ENCODE measurements at places on chromosomes 2 and 18.
A peak's percentile ranks its signal among the peaks of the same experiment; 100 is the strongest.

DNA sequence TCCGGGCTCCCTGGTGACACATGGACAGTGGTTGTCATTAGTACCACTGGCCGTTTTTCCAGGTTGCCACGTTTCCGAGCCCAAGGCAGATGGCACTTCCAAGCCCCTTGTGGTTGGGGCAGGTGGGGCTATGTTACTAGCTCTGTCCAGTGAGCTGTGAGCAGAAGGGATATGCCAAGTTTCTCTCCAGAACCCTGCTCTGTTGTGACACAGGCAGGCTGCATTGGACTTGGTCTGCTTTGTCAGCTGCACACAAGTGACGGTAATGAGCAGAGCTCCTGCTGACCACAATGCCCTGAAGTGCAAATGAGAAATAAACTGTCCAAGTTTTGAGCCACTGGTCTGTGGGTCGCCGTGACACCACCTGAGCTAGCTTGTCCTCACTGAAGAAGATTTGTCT lies 118.8 kb downstream of the GYPC start:
- DNase-seq, result no peak

GRCh38 chr18:77006305-77007175 lies 126.0 kb downstream of the MBP start:
- DNase-seq, result no peak

DNA sequence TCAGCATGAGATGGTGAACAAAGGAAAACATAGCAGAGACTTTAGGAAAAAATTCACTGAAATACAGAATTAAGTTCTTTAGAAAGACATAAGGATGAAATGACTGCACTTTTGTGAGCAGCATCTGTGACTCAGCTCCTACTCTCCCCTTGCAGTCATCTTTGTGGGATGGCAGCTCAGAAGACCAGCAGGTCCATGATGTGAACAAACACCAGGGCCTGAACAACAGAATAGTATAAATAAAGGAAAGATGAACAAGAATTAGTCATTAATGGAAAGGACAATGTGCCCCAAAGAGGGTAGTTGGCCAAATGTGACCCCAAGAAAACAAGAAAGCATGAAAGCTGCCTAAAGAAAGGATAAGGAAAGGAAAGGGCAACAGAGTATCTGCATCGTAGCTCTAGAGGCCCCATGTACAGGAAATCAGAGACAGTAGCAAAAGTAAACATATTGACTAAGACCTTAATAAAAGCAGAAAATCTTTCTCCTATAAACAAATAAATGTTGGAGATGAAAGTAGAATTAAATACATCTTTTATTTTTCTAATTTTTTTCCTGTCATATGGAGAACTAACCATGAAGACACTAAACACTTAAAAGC lies 318.0 kb downstream of the ZEB2 start:
- no peak for DNase-seq

GRCh38 chr18:73232933-73233332 lies 365.1 kb upstream of the NETO1 start:
- DNase-seq, result no peak

GRCh38 chr2:126220331-126220730 lies 435.6 kb upstream of the GYPC start:
- DNase-seq, result no peak

- DNase-seq, result no peak
Observed at GRCh38 chr2:100262046-100262445, 60.3 kb downstream of the LONRF2 start.

GRCh38 chr2:101464841-101465240 lies 10.1 kb downstream of the RFX8 start:
- peak; percentile 44 for DNase-seq

- no peak for DNase-seq
Observed at GRCh38 chr2:121880283-121880682, 124.8 kb downstream of the TSN start.

GRCh38 chr2:193966590-193966989 lies 1690.4 kb upstream of the SLC39A10 start:
- DNase-seq, result no peak

- no peak for DNase-seq
Observed at GRCh38 chr2:44951714-44952113, 10.2 kb downstream of the SIX3 start.

DNA sequence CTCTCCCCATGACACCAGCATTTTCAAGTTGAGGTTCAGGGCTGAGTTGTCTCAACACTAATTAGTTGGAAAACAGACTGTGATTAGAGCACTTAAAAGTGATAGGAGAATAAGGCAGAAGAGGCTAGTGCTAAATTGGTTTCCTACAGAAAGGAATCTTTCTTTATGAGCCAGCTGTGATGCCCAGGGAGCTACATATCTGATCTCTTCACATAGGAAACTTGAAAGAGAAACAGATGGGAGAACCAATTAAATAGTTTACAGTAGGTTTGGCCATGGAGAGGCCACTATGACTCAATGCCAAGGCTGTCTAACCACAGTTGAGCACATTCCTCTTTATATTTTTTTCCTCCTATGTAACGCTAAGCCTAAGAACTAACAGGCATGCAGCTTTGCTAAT lies 418.3 kb upstream of the CYRIA start:
- DNase-seq, result no peak

DNA sequence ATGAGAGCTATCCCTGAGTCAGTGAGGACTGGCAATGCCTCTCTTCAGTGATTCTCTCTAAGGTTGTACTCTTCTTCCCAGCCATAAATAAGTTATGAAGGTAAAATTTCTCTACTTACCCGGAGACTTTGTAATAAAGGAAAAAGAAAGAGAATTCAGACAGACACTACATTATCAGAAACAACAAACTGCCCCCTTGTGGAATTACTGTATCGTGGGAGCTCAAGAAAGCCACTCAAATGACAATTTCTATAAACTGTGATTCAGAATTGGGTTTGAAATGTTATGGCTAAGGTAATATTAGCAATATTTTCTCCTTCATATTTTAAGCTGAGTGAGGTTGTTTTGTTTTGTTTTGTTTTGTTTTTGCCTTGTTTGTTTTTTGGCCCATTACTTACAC lies 155.8 kb upstream of the TANK start:
- DNase-seq, result no peak

DNA sequence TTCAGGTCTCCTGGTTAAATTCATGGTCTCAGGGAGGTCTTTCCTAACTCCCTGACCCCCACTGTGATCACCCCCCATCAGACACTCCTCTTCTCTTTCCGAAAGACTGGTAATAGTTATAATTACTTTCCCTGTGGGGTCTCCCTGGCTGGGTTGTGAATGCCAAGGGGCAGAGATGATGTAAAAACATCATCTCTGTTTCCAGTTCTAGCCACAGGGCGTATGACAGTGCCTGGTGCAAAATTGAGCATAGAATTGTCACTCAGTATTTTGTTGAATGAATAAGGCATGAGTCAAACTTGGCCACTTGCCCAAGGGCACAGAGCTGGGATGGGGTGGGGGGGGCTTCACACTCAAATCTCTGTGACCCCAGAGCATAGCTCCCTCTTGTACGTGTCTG lies 65.2 kb downstream of the LTBP1 start:
- DNase-seq, result no peak

DNA sequence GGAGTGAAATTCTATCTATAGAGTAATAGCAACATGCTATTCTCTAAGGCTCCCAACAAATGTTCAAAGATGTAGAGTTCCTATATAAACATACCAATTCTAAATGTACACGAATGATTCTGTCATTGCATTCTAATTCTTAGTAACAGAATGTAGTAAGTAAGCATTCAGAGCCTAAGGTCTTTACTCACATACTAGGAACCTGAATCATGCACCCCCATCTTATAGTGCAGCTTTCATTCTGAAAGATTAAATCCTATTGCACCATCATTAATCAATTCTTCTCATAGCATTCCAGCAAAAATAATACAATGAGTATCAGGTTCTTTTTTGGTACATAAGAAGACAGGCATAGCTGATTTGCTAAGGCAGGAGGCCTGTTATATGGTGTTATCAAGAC lies 230.0 kb downstream of the NCKAP5 start:
- no peak for DNase-seq

GRCh38 chr2:181228661-181229060 lies 228.5 kb upstream of the ITGA4 start:
- no peak for DNase-seq

GRCh38 chr2:171482308-171482707 lies 40.0 kb upstream of the CYBRD1 start:
- no peak for DNase-seq

DNA sequence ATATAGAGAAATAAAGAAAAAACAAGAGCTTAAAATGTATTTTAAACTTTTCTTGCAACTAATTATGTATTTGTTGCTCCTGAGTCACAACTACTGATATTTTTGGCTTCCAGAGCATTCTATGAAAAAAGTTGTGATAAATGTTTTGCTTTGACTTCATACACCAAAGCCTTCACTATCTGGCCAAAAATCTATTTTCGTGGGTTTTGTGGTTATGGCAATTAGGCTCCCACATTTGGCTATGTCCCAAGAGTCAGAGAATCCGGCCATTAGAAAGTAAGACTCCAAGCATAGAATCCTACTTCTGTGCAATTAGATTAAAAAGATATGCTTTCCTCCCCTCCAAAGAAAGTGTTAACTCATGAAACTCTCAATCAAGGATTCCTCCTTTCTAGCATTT lies 1456.1 kb upstream of the ACVR2A start:
- DNase-seq, result no peak

- no peak for DNase-seq
Observed at GRCh38 chr2:95006588-95006987, 18.9 kb upstream of the MAL start.

DNA sequence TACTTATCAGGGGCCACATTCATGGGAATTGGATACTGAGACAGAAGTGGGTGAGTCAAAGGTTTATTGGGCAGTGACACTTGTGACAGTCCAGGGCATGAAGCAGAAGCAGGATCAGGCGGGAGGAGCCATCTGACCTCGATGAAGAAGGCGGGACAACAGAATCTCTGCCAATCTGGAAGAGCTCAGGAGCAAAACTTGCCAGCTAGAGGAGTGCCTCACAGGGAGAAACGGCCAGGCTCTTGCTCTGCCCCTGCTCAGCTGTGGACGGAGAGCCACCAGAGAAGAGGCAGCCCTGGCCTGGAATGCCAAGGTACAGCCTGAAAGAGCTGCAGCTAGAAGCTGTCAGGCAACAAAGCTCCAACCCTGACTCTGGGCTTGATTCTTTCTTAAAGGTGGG lies 16.9 kb downstream of the DAW1 start:
- peak; percentile 10 for DNase-seq

DNA sequence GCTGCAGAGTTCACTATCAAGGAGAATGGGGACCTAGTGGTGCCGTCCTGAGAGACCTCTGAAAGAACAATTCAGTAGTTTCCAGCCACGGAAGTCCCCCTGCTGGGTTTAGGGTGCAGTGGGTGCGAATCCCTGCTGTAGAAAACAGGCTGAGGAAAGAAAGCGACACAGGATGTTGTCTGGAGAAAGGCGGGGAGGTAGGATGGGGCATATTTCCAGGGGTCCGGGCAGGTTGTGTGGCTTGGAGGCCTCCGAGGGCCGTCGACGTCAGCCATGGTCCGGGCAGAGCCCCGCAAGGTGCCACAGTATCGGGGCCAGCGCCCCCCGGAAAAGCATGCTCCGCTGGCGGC lies 807 bp upstream of the CREB1 start:
- DNase-seq, result peak; percentile 10

GRCh38 chr2:176106581-176107539 lies at the start of gene HOXD11:
TSS of gene HOXD11 (plus strand) at chr2:176107280. CDS start at chr2:176107356, 76 bp downstream.
- DNase-seq, result no peak

DNA sequence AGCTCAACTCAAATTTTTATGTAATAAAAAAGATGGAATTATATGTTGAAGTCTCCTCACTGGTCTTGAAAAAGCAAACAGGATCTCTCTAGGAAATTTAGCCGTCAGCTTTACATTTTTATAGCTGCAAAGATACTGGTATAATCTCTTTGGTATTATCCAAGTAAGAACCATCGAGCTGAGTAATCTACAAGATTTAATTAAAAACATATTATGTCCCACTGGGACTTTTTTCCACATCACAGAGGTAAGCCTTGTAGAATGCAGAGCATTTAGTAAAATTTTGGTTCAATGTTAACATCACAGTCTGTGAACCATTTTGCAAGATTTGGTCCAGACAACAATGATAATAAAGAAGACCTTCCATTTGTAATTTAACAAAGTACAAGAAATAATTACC lies 162.6 kb upstream of the SLC39A10 start:
- DNase-seq, result peak; percentile 38

- DNase-seq, result peak; percentile 64
Observed at GRCh38 chr2:26401739-26402541, at the start of gene DRC1. TSS of gene DRC1 (plus strand) at chr2:26401920. CDS start at chr2:26401990, 70 bp downstream.

- DNase-seq, result peak; percentile 83
Observed at GRCh38 chr18:57803103-57803969, at the start of gene ATP8B1. TSS of gene ATP8B1 (minus strand) at chr18:57803315. CDS start at chr18:57731807, 71,508 bp downstream.

GRCh38 chr2:225083276-225083675 lies 41.0 kb upstream of the DOCK10 start:
- no peak for DNase-seq

DNA sequence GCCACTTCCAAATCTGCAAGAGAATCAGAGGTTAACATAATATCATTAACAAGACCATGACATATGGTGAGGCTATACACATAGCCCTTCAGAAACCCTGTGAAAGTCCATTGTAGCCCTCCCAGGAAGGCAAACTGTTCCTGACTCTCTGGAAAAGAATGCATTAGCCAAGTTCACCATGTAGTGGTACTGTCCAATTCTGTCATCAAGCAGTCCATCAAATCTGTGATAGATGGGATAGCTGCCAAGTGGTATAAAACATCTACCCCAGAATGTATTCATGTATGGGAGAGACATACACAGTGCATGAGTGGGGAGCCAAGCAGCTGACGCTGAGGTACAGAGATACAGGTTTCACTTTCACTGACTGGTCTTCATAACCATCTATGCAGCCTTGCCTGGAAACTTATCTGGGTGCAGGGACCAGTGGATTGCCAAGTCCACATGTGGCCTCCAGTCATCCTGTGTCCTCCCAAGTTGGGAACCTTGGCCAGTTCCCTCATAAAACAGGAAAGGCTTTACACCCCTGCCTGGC lies 281.1 kb downstream of the MBD2 start:
- no peak for DNase-seq

- DNase-seq, result no peak
Observed at GRCh38 chr2:47460766-47461165, 57.8 kb downstream of the MSH2 start.

DNA sequence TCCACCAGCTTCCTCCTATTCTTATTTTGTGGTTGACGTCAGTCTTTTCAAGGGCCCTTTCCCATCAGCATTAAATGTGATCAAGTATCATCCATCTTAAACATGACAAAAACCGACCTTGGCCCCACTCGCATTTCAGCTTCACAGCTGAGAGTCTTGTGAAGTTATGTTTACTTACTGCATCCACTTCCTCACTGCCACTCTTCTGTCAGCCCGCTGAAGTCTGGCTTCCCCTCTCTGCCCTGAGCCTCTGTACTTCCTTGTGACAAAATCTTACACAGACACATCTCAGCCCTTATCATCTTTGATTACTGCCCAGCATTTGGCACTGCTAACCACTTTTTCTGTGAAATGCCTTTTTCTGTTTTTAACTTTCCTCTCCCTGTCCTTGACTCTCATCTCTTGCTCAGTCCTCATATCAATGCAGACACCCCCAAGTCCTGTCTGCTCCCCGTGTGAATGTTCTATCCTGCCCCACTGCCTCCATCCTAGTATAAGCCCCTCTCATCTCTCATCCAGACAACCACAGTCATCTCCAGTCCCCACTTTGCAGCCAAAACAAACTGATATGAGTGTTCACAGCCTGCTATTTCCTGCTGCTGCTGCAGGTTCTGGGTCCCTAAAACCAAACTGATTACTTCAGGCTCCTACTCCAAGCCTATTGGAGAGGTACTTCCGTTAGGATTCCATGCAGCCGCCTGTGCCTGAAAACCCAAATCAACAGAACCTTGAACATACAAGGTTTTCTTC lies 31.4 kb downstream of the FOSL2 start:
- DNase-seq, result no peak

All from fibroblast of gingiva (primary cell).